ENCODE measurements at places on chromosomes 6 and 20.

GRCh38 chr20:34956041-34956458 is 382 bp downstream of the MYH7B start:
- DNase-seq = no peak

GRCh38 chr6:166999884-167000253 is 672 bp downstream of the CEP43 start:
- peak; percentile 65 for DNase-seq

- no peak for DNase-seq
Observed at GRCh38 chr6:169956580-169956979, 205.2 kb downstream of the ERMARD start.

DNA sequence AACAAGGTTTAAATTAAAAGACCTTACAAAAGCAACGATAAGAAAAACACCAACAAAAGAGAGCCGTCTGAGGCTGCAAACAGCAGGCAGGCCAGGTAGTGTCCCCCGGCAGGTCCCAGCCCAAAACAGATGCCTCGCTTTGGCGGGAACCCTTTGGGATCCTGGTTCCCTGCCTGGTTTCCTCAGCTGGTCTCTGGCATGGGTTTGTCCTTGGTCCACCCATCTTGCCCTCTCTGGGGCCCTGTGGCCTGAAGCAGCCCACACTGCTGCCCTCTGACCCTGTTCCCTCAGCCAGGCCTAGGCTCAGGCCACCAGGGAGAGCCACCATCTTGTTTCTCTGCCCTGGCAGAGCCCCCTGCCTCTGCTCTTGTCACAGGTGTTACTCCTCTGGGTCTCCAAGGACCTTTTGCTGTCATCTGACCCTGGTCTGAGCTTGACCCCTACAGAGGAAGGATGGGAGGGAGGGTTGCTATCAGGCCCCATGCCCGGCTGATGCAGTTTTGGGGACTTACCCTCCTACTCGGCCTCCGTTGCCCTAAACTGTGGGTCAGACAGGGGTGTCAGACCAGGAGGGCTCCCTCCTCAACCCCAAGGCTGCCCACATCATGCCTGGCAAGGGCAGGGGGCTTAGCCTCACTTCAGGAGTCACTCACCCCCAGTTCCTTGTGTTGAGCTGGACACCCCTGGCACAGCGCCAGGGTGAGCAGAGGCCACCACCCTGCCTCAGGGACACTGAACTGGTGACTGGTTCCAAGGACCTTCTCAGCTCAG is 30.6 kb upstream of the GRM4 start:
- DNase-seq = no peak

DNA sequence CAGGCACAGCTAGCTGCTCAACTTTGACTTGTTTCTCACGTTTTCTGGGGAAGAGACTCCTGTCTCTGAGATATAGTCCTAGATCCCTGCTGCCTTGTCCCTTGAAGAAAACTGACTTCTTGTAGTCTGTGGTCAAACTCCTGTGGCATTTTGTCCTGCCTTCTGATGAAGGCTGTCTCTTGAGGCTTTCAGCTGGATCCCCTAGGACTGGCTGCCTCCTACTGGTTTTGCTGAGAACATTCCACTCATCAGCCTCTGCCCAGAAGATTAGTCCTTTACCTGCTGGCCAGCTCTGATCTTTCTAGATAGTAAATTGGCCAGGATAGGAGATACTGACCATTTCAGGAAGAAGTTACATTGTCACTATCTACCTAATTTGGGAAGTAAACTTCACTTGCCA is 71.9 kb upstream of the CNR1 start:
- DNase-seq = peak; percentile 45

- peak; percentile 98 for DNase-seq
Observed at GRCh38 chr6:35727935-35728682, 8.7 kb upstream of the ARMC12 start.

All from mucosa of descending colon (tissue), 3 donors.